ENCODE measurements at places on chromosomes 2 and 18.

- DNase-seq: no peak
Observed at GRCh38 chr18:79911344-79912270, 39.8 kb downstream of the SLC66A2 start.

- no peak for DNase-seq
Observed at GRCh38 chr18:79554945-79555645, 124.5 kb upstream of the CTDP1 start.

DNA sequence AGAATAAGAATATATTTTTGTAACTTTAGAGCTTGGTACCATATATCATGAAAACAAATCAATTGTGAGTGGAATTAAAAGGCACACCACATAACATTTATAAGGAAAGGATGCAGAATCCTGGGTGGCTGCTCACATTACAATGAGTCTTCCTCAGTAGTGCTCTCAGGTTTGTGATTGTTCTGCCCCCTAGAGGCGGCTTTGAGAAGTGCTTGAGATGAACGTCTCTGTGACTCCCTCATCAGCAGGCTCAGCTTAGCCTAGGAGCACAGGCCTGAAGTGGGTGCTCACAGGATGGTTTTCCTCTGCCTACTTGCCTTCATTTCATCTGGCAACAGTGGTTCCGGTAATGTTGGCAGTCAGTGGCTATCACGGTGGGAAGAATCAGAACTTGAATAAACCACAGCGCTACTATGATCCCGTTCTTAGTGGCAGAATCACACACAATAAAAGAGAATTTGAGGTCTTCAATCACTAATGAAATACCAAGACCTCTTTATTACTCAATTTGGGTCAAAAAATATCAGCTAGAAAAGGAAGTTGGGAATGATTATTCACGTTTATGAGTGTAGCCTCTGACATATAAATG, 38.1 kb upstream of the B4GALT6 start:
- DNase-seq: peak; percentile 65

- no peak for DNase-seq
Observed at GRCh38 chr2:89000235-89000634, 308.8 kb downstream of the RPIA start.

- DNase-seq: no peak
Observed at GRCh38 chr2:58107803-58108710, 61.5 kb downstream of the VRK2 start.

GRCh38 chr2:170965446-170966225, 36.6 kb downstream of the GORASP2 start:
- no peak for DNase-seq

GRCh38 chr2:70514612-70515055, 39.0 kb downstream of the TGFA start:
- DNase-seq: no peak
